MG63 (cell line): ENCODE measurements at places on chromosomes 5 and 9. TPM values are rescaled to one million over a fixed set of nuclear protein-coding genes. Genes with fewer than 3 reads are reported as not detected.
A peak's percentile ranks its signal among the peaks of the same experiment; 100 is the strongest.

GRCh38 chr5:74640954-74641734 is 616 bp upstream of the ENC1 start:
- DNase-seq: peak; percentile 87

- DNase-seq: no peak
Observed at GRCh38 chr9:27638716-27639115, 65.4 kb upstream of the C9orf72 start.

DNA sequence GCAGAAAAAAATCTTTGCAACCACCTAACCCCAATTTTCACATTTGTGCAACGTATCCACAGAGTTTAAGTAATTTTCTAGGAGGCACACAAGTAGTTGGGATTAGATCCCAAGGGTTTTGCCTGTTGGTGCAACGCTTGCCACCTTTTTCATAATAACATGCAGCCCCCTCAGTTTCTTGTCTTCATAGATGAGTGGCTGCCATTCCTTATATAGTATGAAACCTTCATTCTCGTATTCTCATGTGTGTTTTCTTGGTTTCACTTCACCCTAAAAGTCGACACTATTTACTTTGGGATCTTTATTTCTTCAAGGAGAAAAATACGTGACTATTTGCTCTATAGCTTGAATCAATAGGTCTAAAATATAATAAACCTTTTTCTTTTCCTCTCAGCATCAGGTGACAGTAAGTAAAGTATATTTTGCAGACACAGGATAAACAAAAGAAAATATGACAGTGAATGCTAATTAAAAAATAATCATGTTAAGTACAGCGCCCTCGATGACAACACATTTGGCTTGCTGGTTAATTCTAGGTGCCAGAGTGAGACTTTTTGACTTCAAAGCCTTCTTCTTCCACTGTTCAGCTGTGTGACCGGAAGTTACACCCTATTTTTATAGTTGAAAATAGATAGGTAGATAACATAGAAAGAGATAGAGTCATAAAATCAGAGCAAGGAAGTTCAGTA is 342.8 kb upstream of the CCNG1 start:
- DNase-seq: no peak

Gene DELE1
- total RNA-seq: 84.9 and 95.9 TPM in 2 replicates

- no peak for DNase-seq
Observed at GRCh38 chr9:33220681-33221567, 19.0 kb upstream of the SPINK4 start.

DNA sequence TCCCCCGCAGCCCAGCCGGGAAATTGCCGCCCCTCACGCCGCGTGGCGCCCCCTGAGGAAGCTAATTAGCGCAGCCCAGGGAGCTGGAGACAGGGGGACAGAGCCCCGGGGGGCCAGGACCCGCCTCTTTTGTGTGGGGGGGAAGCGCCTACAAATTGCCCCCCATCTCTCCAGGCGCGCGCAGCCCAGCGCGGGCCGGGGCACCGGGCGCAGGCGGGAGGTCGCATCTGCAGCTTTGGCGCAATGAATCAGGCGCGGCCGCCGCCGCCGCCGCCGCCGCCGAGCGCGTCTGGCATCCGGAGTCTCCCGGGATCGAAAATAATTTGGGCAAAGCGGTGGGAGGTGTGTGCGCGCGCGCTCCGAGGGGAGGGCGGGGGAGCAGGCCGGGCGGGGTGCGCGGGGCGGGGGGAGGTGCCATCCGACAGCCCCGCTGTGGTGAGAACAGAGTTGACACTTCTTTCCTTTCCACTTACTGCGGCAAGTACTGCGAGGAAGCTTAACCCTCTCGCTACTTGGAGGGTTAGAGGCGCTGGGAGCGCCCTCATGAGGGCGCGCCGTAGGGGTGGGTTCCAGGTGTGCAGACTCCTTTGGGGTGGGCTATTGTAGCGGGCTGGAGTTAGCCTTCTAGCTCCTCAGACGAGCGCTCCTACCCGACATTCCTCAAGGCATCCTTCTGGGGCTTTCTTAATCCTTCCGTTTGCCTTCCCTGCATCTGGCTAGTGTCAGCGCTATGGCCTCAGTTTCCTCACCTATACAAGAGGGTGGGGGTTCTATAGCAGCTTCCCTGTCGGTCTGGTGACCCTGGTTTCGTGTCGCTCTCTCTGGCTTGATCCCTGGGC is 63.1 kb downstream of the CXXC5 start:
- DNase-seq: peak; percentile 79

DNA sequence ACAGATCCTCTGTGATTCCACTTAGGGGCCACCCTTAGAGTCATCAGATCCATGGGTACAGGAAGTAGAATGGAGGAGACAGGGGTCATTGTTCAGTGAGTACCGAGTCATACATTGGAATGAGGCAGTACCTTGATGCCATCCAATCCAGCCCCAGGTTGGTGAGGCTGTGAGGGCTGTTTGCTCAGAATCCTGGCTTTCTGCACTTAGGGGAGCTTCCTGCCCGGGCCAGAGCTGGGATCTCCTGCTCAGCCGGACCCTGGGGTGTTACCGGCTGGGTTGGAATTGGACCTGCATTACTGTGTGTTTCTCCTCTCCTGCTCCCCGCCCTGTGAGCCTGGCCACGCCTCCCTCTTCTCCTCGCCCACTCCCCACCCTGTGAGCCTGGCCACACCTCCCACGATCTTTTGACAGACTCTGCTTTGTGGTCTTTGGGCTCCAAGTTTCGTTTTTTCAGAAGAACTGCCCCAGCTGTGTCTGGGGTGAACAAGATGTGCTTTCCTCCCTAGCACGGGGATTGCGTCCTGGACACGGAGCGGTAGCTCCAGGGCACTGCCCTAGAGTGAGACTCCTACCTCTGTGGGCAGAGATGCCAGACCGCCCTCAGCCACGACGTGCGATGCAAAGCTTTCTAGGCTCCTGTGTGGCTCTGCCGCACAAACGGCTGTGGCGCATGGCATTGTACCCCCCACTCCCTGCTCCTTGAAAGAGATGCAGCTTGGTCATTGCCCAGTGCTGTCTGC is 15.4 kb downstream of the TRAF2 start:
- DNase-seq: peak; percentile 78

Gene CSF2
- not detected in 2 replicates for total RNA-seq

DNA sequence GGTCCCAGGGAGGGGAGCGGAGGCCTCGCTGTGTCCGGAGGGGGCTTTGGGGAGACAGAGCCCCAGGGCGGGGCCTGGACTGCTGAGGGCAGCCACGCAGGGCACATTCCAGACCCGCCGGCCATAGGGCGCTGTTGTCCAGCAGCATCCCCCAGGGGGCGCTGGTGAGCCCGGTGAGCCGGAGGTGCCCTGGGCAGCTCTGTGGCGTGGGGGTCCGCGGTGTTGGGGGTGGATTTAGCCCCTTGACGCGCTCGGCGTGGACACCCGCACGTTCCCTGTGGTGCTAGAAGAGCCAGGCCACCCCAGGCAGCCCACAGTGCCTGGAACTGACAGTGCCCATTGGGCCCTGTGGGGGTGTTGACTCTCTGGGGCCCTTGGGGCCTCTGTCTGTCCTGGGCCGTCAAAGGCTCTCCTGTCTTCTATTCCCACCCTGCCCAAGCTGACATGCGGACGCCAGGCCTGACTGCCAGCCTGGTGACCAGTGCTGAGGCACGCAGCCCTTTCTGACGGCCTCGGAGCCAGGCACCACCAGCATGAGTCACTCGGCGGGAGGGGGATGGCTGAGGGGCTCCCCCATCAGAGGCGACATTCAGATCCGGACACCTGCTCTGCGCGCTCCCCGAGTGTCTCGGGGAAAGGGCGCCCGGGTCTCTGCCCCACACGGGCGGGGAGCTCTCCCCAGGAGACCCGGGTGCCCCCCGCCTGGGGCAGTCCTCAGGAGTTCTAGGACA is 23.9 kb downstream of the TPPP start:
- no peak for DNase-seq

DNA sequence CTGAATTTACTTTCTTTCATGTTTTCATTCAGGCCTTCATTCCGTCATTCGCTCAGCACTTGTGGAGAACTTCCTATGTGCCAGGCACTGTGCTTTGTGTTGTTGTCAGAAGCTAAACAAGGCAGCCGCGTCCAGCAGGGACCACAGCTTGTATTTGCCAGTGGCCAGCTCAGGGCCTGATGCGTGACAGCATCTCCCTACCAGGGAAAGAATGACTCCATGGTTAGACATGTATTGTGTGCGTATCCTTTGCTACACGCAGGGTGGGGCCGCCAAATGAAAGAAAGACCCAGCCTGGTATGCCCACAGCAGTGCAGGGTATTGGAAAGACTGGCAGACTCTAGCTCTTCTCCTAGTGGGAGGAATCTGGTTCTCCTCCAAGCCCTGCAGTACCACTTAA is 4.7 kb upstream of the COL27A1 start:
- no peak for DNase-seq

- DNase-seq: no peak
Observed at GRCh38 chr5:99285606-99286005, 356.8 kb upstream of the CHD1 start.

DNA sequence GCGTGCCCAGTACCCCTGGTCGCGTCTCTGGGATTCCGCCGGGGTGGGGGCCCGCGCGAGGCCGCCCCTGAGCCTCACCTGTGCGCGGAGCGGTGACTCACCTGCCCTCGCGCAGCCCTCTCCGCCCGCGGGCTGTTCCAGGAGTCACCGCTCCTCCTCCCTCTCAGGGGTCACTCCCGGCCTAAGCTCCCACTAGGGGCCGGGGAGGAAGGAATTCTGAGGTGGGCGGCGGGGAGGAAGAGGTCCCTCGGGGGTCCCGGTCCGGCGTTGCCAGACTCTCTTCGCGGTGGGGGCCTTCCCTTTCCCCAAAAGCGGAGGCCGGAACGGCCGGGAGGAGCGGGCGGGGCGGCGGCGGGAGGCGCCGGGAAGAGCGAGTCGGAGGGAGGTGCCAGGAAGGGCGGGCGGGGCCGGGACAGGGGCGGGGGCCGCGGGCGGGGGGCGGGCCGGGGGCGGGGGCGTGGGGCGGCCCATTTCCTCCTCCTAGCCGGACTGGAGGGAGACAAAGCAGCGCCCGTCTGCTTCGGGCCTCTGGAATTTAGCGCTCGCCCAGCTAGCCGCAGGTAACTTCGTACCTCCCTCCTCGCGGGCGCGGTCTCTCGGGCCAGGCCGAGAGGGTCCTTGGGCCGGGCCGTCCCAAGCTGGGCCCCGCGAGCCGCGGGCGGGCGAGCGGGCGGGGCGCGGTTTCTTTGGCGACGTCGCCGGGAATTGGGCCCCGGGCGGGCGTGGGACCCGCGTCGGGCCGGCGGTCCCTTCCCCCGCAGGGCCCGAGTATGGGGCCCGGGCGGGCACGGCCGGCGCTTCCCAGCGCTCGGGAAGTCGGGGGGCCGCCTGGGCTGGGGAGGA is at the start of gene CTNNA1:
Gene CTNNA1 (plus strand): TSS at position 475 of the 843 bp plus-strand sequence. CDS start 28,500 bp downstream, outside the sequence.
- DNase-seq: peak; percentile 83

DNA sequence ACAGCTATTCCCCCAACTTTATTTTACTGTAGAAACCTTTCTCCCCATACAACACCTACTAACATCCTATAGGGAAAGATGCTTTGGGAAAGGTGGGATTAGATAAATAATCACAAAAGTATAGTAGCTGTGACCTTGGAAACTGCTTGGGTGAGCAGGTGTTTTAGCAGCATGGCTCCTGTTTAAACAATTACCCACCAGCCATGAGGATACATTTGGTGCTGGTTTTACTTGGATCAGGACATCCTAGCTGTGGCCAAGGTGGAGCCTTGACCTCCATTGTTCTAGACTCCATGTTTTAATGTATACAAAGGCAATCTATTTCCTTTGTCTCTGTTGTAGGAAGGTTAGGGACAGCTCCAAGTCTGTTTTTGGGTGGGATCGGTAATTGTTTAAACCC is 56.8 kb upstream of the ALDH1B1 start:
- DNase-seq: no peak

Gene MARVELD2
- not detected in 2 replicates for total RNA-seq

Gene DIPK1B
- 11.5 and 13.3 TPM in 2 replicates for total RNA-seq

- no peak for DNase-seq
Observed at GRCh38 chr5:157610990-157611389, 35.4 kb upstream of the ADAM19 start.

Gene GAPT
- total RNA-seq: not detected in 2 replicates

- DNase-seq: no peak
Observed at GRCh38 chr9:79667817-79668436, 96.2 kb downstream of the TLE4 start.

DNA sequence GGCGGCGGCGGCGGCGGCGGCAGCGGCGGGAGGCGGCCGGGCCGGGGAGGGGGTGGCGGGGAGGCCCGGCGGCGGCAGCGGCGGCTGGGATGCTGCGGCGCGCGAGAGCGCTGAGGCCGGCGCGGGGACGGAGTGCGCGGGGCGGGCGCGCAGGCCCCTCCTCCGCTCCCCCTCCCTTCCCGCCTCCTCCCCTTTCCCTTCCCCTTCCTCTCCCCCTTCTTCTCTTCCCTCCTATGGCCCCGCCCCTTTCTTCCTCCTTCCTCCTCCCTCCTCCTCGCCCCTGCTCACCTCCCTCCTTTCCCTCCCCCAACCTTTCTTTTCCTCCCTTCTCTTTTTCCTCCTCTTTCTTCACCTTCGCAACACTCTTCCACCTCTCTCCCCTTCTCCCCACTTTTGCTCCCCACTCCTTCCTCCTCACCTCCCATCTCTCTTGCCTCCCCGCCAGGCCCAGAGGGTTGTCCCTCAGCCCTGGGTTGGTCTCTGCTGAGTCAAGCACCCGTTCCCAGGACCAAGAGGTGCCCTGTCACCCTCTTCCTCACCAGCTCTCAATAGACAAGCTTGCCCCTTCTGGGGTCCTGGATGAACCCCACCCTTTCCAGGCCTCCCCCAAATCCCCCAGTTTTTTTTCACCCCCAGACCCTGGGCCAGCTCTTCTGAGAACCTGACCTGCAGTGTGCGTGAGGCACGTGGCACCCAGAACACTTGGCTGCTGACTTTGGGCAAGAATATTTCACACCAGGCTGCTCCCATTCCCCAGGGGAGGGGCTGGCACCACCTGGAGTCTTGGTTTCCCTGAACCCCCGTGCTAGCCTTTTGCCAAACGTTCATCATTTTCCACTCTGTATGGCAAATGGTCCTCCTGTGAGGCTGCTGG is at the start of gene SEMA4D:
Gene SEMA4D (minus strand): TSS at position 136 of the 874 bp plus-strand sequence. CDS start 92,657 bp downstream, outside the sequence.
- DNase-seq: peak; percentile 76

DNA sequence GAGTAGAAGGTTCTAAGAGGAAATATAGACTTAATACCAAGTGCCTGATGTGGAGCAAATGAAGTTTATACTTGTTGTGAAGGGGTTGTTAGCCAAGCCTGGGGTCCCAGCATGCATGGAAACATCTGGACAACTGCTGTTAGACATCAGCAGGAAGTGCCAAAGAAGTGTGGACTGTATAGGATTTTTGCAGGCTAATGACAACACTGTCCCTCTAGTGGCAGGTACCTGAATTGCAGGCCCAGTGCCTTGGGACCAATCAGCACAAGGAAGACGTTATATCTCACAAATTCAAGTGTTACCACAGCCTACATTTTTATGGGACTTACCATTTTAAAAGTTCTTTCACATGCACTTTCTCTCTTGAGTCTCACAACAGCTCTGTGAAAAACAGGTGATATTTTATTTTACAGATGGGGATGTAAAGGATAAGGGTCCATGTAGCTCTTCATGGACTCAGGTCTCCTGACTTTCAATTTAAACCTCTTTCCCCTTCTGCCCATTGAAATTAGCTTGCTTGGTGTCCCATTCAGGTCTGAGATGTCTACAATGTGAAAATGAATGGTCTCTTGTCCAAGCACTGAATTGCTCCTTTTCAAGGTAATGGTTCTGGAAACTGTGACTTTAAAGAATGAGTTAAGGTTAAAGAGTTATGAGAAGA is 89.0 kb upstream of the MAP1B start:
- peak; percentile 35 for DNase-seq
